NCI-H2171 (cell line): ENCODE measurements at places on chromosomes 2 and 18.

GRCh38 chr2:236873636-236874035 lies 212.1 kb upstream of the COPS8 start:
- DNase-seq, result no peak

DNA sequence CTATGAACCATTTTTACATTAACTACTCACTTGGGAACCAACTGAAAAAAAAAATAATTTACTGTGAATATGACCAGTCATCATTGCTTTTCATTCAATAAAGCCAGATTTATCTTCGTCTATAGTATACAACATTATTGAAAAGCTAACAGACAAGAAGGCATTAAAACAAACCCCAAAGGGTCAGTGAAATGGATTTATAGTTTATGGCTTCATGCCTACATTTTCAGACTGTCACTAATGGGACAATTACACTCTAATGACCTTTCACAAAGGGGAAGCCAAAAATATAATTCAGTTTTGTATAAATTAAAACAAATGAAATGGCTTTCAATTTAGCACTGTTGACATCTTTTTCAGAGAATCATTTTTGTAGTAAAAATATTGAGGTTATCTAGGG lies 169.1 kb downstream of the DSEL start:
- DNase-seq, result no peak

DNA sequence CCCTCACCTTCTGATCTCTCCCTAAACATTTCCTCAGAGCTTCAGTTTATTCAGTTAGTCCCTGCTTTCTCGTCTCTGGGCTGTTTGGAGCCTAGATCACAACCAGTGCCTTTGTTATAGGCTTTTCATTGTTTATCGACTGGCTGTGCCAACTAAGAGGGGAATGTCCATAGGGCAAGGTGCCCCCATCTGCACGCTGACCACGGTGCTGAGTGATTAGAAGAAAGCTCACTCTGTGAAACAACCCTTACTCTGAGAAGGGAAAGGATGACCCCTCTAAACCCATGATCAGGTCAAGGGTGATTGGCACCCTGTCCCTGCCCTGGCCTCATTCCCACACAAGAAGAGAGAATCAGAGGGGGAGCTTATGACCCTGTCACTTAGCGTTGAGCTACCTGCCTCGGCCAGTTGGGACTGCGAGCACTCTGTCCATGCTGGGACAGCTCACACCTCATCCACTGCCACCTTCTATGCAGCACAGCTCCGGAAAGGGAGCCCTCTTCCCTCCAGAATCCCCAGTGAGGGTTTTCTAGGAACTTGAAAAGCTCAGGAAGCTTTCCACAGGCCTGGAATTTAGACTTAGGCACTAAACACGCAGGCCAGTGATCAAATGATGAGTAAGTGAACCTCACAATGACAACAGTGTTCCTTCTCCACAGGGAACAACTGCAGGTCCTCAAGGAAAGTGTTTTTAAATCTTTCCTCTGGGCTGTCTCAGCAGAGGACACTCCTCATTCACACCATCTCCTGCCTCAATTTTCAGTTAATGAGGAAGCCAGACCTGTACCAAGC lies 2.3 kb upstream of the ACTG2 start:
- no peak for DNase-seq

DNA sequence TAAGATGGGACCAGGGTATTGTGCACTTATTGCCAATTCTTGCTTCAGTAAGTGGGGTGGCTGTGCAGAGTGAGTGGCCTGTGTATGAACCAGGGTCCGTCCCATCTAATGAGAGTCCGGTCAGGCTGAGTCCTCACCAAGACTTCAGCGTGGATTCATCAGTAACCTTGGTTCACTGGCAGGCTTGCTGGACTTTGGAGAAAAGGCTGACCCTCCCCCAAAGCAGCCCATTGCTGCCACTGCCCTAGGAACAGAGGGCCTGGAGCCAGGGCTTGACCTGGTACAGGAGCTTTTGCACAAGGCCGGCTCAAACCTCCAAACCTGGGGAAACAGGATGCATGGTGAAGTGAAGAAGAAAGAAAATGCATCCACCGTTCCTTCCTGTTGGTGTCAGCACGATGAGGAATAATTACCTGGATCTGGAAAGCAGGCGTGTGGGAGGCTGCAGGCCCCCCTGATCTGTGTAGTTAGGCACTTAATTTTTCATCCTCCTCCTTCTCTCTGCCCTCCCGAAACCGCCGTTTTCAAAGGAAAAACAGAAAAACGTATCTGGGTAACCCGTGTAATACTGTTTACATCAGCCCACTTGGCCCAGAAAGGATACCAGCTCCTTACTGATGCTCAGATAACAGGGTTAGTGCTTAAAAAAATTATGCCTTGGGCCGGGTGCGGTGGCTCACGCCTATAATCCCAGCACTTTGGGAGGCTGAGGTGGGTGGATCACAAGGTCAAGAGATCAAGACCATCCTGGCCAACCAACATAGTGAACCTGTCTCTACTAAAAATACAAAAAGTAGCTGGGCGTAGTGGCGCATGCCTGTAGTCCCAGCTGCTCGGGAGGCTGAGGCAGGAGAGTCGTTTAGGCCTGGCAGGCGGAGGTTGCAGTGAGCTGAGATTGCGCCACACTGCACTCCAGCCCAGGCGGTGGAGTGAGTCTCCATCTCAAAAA lies 147.7 kb downstream of the TGIF1 start:
- no peak for DNase-seq

GRCh38 chr18:31079973-31080372 lies 22.2 kb downstream of the DSC2 start:
- no peak for DNase-seq

DNA sequence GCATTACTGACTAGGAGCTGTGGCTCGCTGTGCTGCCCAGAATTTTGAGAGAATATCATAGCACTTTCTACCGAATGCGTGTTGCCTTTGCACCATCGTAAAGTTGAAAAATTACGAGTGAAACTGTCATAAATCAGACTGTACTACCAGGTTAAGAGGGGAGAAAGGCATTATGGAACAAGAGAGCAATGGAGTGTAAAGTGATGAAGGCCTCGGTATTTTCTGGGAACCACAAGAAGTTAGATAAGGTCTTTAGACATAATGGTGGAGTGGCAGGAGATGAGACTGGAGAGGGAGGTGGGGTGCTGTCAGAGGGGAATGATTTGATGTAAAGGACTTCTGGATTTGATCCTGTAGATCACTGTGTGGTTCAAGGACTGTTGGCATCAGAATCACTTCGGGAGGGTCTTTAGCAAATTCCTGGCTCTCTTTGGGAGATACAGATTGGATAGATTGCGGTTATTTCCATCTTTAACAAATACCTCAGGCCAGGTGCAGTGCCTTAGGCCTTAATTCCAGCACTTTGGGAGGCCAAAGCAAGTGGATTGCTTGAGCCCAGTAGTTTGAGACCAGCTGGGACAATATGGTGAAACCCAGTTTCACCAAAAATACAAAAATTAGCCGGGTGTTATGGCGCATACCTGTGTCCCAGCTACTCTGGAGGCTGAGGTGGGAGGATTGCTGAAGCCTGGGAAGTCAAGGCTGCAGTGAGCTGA lies 4.9 kb upstream of the ADGRF3 start:
- no peak for DNase-seq

DNA sequence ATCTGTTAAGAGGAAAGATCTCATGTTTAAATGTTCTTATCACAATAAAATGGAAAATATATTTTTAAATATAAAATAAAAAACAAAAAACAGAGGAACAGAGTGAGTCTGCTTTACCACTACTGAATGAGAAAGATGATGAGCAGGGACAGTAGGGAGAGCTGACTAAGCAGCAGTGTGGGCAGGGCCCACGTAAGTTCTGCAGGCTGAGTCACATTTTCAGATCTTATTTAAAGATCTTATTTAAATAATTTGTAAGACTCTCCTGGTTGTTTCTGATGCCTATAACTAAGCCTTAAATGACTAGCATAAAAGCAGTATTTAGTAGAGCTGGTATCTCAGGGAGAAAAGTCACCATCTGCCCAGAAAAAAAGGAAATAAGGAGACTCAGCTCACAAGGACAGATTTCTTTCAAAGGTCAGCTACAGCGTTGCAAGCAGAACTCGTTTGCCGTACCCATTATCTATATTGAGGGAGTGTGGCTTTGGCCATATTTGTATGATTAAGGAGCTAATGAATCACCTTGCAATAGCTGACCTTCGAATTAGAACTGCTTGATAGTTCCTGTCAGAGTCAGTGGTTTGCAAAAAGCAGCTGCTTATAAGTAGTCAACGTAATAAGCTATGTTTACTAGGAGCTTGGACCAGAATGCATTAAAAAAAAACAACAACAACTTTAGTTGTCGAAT lies 322.1 kb upstream of the CHAC2 start:
- DNase-seq, result no peak

DNA sequence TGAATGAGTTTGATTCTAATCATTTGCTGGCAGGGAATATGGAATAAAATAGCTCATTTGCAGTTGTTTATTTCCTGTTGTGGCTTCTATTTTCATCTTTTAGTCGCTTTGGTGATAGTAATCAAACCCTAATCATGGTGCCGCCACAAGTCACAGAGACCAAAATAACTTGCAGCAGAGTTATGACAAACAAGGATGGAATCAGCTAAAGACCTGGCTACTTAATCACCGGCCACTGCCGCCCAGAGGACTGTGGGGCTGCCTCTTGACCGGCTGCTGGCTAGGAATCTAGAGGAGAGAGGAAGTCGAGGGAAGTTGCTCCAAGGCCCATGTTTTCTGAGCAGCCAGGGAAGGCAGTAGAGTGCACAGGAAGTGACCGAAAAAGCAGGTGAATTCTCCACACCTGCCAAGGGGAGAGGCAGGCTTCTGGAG lies 5.1 kb upstream of the SMAD7 start:
- DNase-seq, result no peak

- DNase-seq, result no peak
Measured at GRCh38 chr18:12721495-12722275, 18.8 kb downstream of the PSMG2 start.

GRCh38 chr2:148162871-148163270 lies 142.0 kb downstream of the MBD5 start:
- no peak for DNase-seq

DNA sequence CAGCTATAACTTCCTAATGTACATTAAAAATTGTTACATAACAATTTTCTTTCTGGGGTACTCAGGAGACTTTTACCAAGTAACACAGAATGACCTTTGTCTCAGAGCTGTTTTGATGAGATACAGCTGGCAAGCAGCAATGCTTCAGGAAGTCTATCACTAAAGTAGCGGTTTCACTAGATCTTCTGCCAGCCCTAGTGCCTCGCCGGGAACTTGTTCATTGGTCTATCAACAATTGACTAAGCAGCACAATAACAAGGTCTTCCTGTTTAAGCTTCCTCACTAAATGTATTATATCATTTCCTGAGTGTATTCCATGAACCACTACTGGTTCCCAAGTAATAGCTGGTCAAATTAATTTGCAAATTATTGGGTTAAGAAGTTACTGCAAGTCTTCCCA lies 69.2 kb downstream of the TRIP12 start:
- DNase-seq, result no peak

- no peak for DNase-seq
Measured at GRCh38 chr2:13654416-13654815, 937.7 kb downstream of the TRIB2 start.

GRCh38 chr2:226130192-226130591 lies 669.4 kb downstream of the IRS1 start:
- no peak for DNase-seq

DNA sequence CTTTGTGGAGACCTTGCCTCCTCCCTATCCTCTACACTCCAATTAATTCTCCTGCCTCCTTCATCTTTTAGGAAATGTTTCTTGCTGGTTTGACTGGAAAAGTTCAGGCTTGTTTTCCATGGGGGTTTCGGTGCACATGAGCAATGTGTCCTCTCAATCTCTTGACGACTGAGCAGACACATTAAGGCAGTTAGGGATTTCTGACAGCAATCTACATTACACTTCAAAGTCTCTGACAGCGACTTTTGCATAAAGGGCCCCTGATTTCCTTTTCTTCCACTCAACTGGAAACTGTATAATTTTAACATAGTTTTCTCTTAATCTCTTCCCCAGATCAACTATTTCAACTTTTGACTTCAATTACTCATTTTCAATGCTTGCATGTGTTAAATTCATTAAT lies 394.0 kb downstream of the MEIS1 start:
- DNase-seq, result no peak

DNA sequence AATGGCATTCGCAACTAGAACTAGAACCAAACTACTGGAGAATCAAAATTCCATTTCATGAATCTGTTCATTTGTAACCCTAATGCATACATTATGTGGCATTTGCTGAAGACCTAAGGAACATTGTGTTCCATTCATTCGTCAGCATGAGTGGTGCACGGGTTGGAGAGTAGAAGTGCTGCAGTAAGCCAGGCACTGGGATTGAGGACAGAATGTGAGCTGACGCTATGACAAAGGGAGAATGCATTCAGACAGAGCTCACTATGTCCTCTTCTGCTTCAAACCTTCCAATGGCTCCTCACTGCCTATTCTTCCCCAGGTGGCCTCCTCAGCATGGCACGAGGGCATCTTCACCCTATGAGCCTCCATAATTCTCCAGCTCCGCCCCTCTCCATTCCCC lies 6.3 kb upstream of the MYOM1 start:
- no peak for DNase-seq

GRCh38 chr2:227783404-227784138 lies 30.1 kb upstream of the CCL20 start:
- DNase-seq, result no peak

DNA sequence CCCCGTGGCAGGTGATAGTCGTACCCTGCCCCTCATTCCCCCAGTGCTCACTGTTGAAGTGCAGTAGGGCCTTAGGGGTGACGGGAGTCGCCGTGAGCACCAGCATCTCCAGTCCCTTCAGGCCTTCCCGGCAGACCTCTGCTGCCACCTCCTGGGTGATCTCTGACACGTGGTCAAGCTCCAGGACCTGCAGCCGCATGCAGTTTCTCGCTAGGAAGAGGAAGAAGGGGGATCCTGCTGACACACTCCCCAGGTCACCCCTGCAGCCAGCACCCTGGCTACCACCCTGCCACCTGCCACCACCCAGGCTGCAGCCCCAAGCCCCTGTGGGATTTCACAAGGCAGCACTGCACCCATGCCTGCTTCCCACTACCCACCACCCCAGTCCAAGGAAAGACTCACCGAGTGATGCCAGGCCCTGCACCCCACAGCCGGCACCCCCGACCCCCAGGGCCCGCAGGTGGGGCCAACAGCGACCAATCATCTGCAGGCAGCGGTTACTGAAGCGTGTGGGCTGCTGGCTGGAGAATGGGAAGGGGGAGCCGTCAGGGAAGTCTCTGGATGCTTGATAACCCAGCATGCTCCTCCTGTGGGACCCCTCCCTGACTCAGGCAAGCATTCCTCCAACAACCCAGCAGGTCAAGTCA lies 23.8 kb downstream of the FBXO41 start:
- no peak for DNase-seq

- peak; percentile 27 for DNase-seq
Measured at GRCh38 chr2:113890253-113891235, 655 bp downstream of the ACTR3 start.

DNA sequence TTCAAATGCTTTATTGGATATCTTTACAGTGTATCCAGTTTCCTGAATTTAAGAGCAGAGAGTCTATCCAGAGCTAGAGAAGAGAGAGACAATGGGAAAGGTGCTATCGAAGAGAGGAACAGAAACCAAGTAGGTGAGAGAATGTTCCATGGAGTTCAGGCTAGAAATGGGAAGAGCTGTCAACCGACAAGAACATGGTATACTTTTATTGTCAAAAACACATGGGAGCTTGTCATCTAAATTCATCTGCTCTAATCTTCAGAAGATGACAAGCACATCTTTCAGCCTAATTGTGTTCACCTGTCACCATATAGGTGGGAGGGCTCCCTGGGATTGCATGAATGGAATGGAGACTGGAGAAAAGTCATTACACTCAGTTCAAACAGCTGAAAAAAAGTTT lies 690.4 kb upstream of the LRATD1 start:
- DNase-seq, result no peak
